Naive thymus-derived CD8-positive, alpha-beta T cell (primary cell): ENCODE measurements at places on chromosomes 6 and 20.

DNA sequence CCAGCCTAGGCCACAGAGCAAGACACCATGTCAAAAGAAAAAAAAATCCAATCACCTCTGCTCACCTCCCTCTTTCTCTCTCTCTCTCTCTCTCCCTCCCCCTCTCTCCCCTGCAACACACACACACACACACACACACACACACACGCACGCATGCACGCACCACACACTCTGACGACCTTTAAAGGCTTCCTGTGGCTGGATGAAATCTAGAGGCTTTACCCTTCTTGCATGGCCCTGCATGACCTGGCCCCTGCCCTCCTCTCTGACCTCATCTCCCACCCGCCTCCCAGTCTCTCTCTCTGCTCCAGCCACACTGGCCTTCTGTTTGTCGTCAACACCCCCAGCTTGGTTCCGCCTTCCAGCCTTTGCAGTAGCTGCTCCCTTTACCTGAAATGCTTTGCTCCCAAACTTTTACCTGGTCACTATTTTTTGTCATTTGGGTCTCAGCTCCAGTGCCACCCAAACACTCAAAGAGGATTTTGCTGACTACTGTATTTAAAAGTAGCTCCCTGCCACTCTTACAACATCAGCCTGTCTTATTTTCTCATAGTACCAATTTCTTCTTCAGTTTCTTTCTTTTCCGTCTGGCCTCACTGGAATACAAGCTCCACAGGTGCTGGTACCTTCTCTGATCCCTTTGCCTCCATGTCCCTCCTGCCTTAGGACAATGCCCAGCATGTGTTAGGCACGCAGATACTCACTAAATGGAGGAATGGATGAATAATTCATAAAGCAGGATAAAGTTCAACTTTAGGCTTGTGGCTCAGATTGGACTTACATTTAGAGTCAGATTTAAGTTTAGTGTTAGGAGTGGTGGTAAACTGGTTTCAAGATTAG is 4.3 kb upstream of the LTA start:
- DNase-seq = no peak

DNA sequence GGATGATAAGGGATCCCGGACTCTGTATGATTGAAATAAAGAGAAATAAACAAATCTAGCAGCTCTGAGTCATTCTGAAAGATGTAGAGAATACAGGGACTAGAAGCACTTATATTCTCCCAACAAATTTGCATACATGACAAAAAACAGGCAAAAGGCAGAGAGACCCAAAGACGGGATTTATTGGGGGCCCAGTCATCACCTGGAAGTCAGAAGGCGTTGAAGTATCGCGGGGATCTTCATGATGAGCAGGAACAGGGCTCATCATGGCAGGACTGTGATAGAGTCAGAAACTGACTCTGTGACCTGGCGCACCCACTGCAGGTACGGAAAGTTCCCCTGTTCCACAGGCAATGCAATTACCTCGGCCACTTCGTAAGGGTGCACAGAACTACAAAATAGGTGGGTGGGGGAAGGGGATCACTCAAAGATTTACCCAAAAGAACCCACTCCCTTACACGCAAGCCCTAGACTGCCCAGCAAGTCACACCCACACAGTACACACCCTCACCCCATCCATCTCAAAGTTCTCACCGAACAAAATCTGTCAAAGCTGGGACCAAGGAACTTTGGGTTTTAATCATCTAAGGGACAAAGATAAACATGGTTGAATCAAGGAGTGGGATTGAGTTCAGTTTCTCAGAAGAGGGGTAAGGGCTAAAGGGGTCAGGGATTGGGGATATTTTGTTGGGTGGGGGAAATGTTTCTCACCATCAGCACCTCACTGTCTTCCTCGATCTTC is 1.4 kb downstream of the CUTA start:
- DNase-seq = no peak

- DNase-seq = no peak
Observed at GRCh38 chr6:38151580-38152500, 332.3 kb downstream of the ZFAND3 start.

DNA sequence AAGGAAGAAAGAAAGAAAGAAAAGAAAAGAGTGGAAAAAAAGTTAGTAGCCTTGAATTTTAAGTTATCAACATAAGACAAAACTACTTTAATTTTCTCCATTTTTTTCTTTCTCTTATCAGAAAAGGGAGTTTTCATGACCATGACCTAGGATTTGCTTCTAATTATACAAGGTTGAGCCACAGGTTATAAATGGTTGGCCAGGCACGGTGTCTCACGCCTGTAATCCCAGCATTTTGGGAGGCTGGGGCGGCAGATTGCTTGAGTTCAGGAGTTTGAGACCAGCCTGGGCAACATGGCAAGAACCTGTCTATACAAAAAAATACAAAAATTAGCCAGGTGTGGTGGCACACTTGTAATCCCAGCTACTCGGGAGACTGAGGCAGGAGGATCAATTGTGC is 7.8 kb upstream of the MTRES1 start:
- DNase-seq = no peak

DNA sequence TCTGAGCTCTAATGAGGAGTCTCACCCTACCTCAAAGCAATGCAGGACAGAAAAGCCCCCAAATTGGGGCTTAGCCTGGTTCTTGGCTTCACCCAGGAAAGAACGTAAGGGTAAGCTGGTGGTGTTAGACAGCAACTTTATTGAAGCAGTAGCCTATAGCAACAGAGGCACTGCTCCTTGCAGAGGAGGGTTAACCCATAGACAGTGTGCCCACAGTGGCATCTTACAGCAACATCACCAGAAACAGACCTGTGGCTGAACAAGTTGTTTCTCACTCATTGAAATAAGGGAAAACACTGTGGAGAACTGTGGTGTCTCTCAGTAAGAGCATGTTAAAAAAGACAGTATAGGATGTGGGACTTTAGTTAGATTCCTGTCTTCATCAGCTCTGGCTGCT is 80.4 kb upstream of the SPTLC3 start:
- no peak for DNase-seq

- no peak for DNase-seq
Observed at GRCh38 chr20:33277471-33278441, 5.3 kb upstream of the BPIFB1 start.

GRCh38 chr20:17878069-17878911 is 90.3 kb downstream of the SNX5 start:
- DNase-seq = no peak
